ENCODE measurements at places on chromosomes 1 and 21. TPM values are rescaled to one million over a fixed set of nuclear protein-coding genes. Genes with fewer than 3 reads are reported as not detected.
A peak's percentile ranks its signal among the peaks of the same experiment; 100 is the strongest.

- DNase-seq: no peak
These were observed 274.8 kb downstream of the PTPRC start for GRCh38 chr1:198913667-198914066.

- no peak for DNase-seq
These were observed 92.4 kb downstream of the KCNJ15 start for GRCh38 chr21:38349111-38349746.

DNA sequence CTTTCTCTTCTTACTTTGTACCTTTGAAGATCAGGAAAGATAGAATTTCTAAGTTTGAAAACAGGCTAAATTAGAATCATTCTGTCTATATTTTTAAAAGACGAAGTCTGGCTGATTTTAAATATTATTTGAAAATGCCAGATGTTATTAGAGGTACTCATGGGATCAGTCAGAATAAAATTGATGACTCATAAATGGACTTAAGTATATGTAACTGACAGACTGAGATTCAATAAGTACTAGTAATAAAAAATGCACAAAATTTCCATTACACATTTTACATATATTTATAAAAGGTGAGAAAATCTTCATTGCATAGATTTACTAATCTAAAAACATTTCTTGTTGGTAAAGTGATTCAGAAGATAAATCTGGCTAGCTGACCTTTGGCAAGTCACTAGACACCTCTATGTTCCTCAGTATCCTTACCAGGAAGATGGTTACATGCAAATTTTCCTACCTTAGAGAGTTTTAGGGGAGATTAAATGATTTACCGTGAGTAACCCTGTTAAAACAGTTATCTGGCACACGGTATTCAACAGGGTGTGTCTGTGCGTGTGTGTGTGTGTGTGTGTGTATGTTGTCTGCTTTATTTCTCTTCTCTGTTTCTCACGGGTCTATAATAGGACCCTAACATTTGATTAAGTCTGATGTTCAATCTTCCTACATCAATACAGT lies 189.0 kb downstream of the RUNX1 start:
- no peak for DNase-seq

DNA sequence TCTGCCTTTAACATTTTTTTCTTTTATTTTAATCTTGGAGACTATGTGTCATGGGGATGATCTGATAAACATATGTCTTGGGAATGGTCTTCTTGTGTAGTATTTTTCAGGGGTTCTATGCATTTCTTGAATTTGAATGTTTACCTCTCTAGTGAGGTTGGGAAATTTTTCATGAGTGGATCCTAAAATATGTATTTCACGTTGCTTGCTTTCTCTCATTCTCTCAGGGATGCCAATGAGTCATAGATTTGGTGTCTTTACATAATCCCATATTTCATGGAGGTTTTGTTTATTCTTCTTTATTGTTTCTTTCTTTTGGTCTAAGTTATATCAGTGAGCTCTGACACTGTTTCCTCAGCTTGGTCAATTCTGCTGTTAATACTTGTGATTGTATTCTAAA lies 1237.2 kb downstream of the PLA2G4A start:
- no peak for DNase-seq

DNA sequence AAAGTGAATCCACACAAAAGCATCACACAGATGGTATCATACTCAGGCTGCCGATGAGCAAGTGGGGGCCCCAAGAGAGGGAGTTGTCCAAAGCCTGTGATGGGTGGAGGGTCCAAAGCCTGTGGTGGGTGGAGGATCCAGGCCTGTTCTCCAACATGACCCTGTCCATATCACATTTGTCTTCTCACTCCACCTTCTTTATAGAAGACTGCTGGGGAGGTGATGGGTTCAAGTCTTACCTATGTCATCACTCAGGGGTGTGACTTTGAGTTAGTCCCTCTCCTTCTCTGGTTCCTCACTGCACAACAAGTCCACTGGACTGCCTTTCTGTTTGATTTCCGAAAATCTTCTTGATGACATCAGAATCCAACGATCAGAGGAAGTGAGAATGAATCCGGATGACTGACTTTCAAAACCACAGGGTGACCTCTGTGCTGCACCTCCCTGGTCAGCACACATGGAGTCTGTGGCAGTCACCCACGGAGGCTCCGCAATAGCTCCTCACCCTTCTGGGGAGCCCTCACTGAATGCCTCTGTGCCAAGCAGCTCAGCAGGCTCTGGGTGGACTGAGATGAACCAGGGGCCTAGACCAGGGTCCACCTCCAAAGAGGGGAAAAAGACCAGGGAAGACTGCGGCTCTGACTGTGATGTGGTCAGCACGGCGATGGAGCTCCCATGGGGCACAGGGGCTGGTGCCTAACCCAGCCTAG lies 166.8 kb downstream of the HIVEP3 start:
- no peak for DNase-seq

- DNase-seq: peak; percentile 62
These were observed 1.8 kb downstream of the AGPAT3 start for GRCh38 chr21:43866659-43867331.

GRCh38 chr1:224647449-224647848 lies 31.3 kb downstream of the CNIH3 start:
- DNase-seq: no peak

- DNase-seq: no peak
These were observed 281.0 kb upstream of the RUNX1 start for GRCh38 chr21:35329940-35330660.

DNA sequence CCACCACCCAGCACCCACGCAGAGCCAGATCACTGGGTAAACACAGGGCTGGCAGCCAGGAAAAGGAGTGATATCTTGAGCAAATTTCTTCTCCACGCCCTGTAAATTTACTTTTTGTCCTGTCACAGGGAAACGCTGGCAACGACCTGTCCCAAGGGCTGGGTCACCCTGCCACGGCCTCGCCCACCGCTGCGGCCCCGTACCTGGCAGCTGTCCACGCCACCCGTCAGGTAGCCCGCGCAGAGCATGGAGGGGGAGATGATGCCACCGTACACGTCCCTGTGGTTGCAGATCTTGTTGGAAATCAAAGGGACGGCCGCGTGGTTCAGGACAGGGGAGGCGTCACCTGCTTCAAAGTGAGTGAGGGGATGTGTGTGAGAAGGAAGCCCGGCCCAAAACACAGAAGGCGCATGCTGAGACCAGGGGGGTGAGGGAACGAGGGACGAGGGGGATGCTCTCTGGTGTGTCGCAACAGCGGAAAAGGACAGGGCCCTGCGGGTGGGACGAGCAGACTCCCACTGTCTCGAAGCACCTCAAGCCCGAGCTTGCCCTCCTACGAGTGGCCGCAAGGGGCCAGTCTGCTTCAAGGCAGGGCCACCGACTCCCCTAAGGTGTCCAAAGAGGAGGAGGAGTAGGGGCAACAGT lies 10.1 kb upstream of the TFF1 start:
- DNase-seq: peak; percentile 11

DNA sequence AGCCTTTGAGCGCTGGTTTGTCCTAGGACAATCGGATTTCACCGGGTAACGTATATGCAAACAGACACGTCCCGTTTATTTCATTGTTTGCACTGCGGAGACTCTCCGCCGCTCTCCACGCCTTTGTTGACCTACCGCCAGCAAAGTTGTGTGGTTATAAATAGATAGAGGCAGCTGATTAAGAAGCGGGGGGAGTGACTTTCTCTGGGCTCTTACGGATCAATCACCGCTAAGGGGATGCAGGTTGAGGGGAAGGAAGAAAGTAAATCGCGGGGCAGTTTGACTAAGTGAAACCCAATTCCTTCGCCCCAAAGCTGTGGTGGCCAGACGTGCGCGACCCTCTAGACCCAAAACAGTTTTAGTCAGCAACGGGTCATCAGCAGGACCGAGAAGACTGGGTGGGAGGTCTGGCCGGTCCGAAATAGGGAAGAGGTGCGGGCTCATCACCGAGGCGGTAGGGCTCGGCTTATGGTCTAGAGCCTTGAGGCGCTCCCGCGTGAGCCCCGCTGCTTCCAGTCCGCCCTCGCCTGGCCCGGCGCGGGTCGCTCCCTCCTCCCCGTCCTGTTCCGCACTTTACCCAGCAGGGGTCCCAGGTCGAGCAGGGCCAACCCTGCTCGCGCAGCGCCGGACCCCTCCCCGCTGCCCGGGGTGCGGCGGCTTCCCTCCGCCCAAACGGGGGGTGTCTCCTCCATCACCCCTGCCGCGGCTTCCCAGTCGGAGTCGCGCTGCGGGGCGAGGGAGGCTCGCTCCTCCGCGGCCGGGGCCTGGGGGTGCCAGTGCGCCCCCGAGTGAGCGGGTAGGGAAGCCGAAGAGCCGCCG lies 120.8 kb upstream of the RRP15 start:
- peak; percentile 32 for DNase-seq

DNA sequence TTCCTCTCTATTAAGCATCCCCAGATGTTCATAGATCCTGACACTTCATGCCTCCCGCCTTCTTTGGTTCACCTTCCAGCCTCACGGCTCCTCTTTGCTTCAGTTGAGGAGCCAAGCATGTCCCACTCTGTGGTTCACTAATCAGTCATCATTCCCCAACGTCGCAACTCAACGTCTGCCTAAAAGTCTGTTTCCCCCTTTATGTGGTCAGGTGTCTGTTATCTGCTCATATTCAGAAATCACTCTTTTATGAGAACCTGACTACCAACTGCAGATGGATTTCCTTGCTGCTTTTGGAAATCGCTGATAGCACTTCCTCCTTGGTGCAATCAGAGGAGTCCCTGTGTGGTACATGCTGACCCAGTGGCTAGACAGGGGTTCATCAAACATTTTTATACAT lies 94.1 kb upstream of the VANGL1 start:
- DNase-seq: no peak

DNA sequence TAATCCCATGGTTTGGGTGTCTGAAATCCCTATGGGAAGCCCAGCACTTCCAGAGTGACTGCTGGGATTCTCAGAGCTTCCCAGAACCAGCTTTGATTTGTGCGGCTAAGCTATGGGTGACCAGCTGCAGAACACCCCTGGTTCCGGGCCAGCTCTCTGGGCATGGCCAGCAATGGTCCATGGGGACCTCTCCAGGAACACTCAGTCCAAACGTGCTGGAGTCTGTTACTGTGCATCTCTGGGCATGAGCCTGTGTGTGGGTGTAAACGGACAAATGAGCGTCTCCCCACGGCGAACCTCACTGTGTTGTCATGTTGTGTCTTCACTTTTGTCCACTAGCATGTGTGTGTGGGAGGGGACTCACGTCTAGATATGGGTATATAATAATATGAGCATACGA lies 54.4 kb downstream of the MAB21L3 start:
- no peak for DNase-seq

DNA sequence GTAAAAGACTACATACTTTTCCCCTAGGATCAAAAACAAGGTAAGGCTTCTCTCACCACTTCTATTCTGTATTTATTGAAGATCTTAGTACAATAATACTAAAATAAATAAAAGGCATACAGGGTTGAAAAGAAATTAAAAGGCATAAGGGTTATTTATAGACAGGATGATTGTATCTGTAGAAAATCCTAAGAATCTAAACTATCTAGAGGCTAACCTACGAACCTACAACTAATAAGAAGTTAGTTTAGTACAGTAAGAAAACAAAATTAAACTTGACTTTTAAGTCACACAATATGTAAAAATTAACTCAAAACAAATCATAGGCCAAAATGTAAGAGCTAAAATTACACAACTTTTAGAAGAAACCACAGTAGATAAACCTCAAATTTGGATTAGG lies 50.4 kb upstream of the ADAM30 start:
- no peak for DNase-seq

The TRIM63 gene
- 0.10 TPM for total RNA-seq

The CLCA1 gene
- not detected for total RNA-seq

DNA sequence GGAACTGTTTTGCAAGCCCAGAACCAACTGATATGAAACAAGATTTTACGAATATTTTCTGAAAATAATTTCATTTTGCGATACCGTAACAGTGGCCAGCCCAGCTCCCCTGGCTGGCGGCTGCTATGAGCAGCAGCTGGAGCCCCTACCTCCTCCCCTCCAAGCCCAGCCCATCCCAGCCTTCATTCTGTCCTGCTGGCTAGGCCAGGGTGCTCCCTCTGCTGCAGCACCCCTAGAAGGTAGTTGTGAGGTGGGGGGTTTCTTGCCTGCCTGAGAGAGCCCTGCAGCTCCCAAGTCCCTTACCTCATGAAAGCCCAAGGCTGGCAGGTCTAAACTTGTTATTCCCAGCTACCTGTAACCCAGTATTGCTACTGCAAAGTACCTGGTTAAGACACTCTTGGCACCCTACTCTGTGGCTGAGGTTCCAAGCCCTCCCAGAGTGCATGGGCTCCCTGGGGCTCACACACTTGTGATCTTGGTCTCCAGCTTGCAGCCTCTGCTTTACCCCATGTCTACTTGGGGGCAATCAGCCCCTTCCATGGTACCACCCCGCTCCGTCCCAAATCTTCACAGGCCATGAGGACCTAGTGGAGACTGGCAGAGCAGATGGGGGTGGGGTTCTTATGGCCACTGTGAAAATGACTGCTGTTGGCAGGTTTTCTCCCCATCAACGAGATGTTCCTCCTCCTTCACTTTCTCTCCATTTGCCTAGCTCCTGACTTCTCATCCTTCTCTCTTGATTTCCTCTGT lies 239.8 kb downstream of the TRABD2B start:
- no peak for DNase-seq

The FAM163A gene
- total RNA-seq: not detected

The CNR2 gene
- total RNA-seq: not detected

The LIPI gene
- total RNA-seq: not detected

The UBAP2L gene
- 73.0 TPM for total RNA-seq

DNA sequence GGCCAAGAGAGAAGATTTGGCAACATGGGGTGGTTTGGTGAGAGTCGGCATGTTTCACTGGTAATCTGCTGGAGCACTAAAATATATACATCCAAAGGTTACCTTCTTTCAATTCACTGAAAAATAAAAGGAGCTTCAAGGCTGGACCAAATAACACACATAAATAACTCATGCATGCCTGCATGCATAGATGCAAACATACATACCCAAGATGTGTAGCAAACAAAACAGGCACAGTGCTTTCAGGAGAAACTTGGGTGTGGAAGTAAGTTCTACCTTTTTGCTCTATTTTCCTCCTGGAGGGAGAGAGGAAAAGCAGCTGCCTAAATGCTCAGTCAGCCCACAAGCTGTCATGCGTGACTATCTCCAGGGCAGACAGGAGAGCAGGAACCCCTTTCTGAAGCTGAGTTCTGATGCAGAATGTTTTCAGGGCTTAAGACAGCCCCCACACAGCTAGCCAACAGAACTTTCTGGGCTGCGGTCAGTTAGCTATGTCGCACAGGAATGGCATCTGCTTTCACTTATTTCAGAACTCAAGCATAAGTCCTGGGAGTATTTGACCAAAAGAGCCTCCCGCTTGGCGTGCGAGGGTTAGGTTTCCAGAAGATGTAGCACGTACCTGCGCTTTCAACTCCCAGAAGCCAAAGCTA lies 166.2 kb downstream of the TOMM20 start:
- peak; percentile 70 for DNase-seq

The DCDC2B gene
- not detected for total RNA-seq

- DNase-seq: no peak
These were observed 424.0 kb downstream of the MATN1 start for GRCh38 chr1:30299393-30299792.

The MANEAL gene
- 35.2 TPM for total RNA-seq

- peak; percentile 86 for DNase-seq
These were observed 464 bp downstream of the ACBD6 start for GRCh38 chr1:180501865-180502360.
